ENCODE measurements at places on chromosomes 4 and X.

DNA sequence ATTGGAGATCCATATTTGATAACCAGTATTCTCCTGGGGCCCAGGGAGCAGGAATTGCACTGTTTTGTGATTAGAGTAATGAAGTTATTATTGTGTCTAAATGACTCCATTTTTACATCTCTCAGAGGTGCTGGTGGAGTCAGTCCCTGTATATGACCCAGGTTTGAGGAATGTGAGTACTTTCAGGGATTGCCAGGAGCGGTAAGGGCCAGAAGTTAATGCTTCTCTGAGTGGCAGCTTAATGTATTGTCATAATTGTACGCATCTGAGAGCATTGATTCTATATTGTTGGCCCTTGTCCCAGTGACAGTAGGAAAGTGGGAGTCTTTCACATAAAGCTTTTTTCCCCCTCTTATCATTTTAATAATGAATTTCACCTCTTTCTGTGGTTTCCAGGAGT lies 146.2 kb downstream of the GATB start:
- no peak for DNase-seq

DNA sequence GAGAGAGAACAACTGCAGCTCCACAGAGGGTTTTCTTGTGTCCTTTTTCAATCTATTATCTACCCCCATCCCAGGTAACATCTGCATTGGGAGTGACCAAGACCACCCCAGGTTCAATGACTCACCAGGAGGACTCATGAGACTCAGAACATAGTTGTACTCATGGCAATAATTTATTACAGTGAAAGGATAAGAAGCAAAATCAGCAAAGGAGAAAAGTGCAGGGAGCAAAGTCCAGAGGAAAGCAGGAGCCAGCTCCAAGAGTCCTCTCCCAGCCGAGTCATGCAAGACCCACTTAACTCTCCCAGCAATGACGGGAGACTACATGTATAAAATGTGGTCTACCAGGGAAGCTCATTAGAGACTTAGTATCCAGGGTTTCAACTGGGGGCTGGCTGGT lies 129.5 kb upstream of the RBPJ start:
- peak; percentile 73 for DNase-seq

- no peak for DNase-seq
These were observed 6.1 kb upstream of the MSX1 start for GRCh38 chr4:4853371-4853823.

- peak; percentile 11 for DNase-seq
These were observed 35.0 kb downstream of the NUDT11 start for GRCh38 chrX:51461053-51462044.

- DNase-seq, result peak; percentile 97
These were observed 17.2 kb upstream of the HOPX start for GRCh38 chr4:56698329-56698728.

GRCh38 chrX:41116948-41117347 lies 31.7 kb downstream of the USP9X start:
- peak; percentile 37 for DNase-seq

- peak; percentile 58 for DNase-seq
These were observed 379.9 kb downstream of the ADAM29 start for GRCh38 chr4:175297965-175298565.

- no peak for DNase-seq
These were observed 430.6 kb downstream of the DTHD1 start for GRCh38 chr4:36712013-36712412.

- DNase-seq, result no peak
These were observed 562.4 kb downstream of the MAGEB5 start for GRCh38 chrX:26778320-26778888.

- DNase-seq, result no peak
These were observed 3.8 kb downstream of the TMEM165 start for GRCh38 chr4:55399581-55399980.

GRCh38 chr4:172521248-172521647 lies 647.4 kb upstream of the GALNT7 start:
- DNase-seq, result no peak
